HFF-Myc (cell line): ENCODE measurements at places on chromosomes 4 and X.
A peak's percentile ranks its signal among the peaks of the same experiment; 100 is the strongest.

GRCh38 chr4:70059149-70059548, 8.9 kb downstream of the HTN1 start:
- DNase-seq = no peak

DNA sequence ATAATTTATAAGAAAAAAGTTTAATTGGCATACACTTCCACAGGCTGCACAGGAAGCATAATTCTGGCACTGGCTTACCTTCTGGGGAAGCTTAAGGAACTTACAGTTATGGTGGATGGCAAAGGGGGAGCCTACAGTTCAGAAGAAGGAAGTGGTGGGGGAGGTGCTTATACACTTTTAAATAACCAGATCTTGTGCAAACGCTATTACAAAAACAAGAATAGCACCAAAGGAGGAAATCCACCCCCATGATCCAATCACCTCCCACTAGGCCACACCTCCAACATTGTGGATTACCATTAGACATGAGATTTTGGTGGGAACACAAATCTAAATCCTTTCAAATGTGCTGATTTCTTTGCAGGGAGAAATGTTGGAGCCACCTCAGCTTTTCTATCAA, 287.7 kb downstream of the CPXCR1 start:
- DNase-seq = no peak

- DNase-seq = no peak
These were observed 156.3 kb upstream of the RAI2 start for GRCh38 chrX:18017411-18017810.

DNA sequence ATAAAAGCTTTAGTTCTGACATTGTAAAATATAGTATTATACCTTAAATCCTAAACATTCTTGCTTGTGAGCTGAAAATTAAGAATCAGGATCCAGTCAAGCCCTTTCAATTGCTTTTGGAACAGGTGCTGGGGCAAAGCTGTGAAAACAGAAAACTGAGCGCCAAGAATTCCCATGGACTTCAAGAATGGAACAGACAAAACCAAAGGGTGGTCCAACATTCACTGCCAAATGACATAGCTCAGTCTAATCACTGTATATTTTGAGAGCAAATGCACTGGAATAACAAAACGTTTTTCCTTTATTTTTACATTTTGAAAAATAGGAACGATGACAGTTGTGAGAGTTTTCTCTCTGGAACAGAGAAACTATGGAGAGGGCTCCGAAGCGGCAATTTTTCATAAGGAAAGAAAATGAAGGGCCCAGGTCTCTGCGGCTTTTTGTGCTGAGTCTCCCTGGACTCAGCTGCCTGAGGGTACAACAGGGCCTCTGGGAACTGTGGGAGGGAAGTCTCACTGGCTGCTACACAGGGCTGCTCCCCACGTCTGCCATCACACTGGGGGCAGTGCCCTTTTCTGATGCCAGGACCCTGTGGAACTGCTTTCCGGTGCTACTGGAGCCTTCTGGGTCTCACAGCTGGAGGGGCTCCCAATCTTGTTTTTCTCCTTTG, 56.0 kb upstream of the BMPR1B start:
- no peak for DNase-seq

DNA sequence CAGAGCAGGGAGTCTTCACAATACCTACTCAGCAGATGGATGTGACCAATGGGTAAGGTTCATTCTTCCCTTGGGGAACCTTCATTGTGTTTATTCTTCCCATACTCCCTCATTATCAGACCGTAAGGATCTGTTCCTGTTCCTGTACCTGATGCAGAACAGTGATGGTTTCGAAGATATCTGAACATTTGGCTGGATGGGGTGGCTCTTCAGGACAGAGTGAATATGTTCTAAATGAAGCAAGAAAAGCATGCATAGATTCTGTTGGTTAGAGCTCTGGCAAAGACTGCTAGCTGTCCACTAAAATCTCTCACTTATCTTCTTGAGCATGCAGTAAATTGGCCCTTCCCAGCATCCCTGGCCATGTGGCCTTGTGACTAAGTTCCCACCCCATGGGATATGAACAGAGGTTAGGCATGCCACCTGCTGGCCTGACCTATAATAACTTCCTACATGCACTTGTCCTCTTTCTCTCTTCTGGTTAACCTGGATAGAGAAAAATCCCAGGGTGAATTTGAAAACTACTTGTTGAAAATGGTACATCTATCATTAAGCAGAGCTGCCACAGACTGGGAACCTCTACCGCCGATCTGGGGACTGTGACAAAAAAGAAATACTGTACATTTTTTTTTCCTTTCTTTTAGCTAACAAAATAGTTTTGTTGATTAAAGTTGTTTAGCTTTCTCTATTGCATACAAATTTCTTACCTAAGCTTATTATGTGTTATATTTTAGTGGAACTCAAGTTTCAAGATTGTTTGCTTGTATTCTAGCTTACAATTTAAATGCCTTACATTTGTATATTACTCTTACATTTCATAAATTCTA, 60.0 kb upstream of the BANK1 start:
- peak; percentile 69 for DNase-seq

GRCh38 chrX:15769300-15769954, 20.9 kb upstream of the ZRSR2 start:
- no peak for DNase-seq

DNA sequence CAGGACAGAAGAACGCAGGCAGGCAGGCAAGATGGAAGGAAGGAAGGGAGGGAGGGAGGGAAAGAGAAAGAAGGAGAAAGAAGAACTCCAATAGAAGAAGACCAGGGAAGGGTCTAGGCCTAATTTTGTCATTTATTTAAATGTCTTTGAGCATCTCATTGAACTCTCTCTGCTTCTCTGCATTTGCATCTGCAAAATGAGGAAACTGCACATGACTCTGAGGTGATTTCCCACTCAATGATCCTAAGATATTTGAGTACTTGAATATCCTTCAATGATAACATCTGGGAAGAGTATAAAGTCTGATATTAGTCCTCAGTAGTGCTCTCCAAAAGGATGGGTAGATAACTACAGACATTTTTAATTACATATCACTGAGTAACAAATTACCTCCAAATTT, 33.1 kb upstream of the RBPJ start:
- no peak for DNase-seq

DNA sequence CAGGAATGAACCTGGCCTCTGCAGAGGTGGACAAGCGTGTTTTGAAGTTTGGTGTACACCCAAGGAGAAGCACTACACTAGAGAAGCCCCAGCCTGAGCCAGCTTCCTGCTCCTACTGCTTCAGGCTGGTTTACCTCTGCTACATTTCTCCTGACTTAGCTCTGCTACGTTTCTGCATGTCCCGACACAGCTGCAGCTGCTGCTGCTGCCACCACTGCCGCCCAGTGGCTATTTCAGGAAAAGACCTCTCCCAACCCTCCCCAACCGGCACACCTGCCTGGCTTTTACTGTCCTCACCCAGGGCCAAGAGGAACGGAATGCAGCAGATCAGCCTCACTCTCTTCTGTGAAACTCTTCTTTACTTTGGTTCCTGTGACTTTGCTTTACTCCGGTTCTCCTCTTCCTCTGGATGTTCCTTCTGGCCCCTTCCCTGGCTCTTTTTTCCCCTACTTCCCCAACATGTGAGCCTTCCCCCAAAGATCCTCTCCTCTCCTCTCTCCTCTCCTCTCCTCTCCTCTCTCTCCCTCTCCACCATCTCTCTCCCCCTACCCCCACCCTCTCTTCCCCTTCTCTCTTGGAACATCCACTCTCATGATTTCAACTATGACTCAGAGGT, 3.1 kb upstream of the P2RY4 start:
- DNase-seq = peak; percentile 3

GRCh38 chr4:16136311-16136710, 52.5 kb upstream of the PROM1 start:
- no peak for DNase-seq

- DNase-seq = no peak
These were observed 378.5 kb upstream of the ZFP42 start for GRCh38 chr4:187617113-187617512.

DNA sequence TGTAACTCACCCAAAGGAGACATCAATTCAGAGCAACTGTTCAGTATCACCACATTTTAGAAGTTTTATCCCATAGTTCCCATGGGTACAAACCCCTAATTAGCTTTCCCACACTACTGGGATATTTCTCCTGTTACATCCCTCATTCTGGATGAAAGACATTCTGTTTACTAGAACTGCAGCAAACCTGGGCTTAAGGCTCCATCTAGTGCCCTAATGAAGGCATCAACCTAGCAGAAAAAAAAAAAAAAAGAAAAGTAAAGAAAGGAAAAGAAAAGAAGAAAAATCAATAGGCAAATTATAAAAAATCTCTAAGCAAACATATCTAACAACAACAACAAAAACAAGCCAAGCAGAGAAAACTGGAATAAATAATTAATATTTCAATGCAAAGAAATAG, 133.7 kb upstream of the CPXCR1 start:
- DNase-seq = no peak

GRCh38 chr4:744212-744841, 38.7 kb downstream of the PCGF3 start:
- no peak for DNase-seq

- DNase-seq = no peak
These were observed 568.8 kb upstream of the TENM3 start for GRCh38 chr4:181674315-181674875.

DNA sequence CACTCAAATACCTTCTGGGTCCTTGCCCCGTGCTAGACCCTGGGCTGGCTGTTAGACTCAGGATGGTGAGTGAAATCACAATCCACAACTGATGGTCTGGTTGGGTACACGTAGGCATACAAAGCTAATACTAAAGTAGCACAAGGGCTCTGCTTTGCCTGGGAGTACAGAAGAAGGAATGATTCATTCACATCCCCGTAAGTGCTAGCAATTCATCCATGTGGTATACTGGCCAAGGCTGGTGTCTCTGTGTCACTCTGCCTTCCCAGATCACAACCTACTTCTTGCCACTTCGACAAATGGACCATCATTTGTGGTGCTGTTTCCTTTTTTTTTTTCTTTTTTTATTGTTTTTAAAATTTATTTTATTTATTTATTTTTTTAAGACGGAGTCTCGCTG, 19.7 kb upstream of the RBM47 start:
- no peak for DNase-seq

- no peak for DNase-seq
These were observed 86.5 kb downstream of the GLRA3 start for GRCh38 chr4:174742561-174742960.

DNA sequence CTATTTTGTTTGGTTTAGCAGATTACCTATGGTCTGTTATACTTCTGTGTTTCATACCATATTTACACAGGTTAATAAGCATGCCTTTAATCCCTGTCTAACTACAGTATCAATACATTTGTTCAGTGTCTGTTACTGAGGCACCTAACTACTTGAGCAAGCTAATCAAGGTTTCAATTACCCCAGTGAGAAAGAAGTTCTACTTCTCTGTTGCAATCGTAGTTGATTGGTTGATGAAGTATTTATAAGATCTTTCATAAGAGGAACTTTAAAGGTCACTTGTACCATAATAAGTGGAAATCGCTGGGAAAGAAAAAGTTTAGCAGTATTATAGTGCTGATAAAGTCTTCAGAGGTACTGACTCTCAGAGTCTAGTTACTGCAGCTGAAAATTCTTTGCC, 490.6 kb downstream of the RPA4 start:
- no peak for DNase-seq

- no peak for DNase-seq
These were observed 6.3 kb downstream of the HPGDS start for GRCh38 chr4:94336303-94336702.

- peak; percentile 14 for DNase-seq
These were observed 60.2 kb upstream of the PNPLA4 start for GRCh38 chrX:7987160-7988012.

GRCh38 chrX:2917767-2918166, 11.4 kb downstream of the ARSD start:
- DNase-seq = no peak

DNA sequence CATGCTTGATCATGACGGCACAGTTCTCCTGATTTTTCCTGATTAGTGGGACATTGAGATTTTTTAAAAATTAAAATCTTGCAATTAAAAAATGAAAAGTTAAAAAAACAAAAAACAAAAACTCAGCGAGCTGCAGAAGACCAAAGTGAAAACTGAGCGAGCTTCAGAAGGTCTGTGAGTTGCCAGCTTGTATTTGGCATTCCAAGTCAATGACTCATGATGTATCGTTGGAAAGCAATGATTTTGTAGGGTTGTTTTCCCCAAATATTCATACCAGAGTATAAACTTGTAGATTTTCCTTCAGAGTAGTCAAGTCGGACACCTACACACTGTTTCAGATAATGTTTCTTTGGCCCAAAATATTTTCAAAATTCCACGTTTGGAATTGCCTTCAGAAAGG, 76.9 kb downstream of the LRRC66 start:
- DNase-seq = no peak

- no peak for DNase-seq
These were observed 12.4 kb downstream of the TENM3 start for GRCh38 chr4:182255441-182256190.
